Stimulated activated CD4-positive, alpha-beta T cell treated with anti-CD3 and anti-CD28 coated beads, TNF-alpha, amount 100 ng/mL, for 1 hour (primary cell): ENCODE measurements at places on chromosomes 6 and 20.

DNA sequence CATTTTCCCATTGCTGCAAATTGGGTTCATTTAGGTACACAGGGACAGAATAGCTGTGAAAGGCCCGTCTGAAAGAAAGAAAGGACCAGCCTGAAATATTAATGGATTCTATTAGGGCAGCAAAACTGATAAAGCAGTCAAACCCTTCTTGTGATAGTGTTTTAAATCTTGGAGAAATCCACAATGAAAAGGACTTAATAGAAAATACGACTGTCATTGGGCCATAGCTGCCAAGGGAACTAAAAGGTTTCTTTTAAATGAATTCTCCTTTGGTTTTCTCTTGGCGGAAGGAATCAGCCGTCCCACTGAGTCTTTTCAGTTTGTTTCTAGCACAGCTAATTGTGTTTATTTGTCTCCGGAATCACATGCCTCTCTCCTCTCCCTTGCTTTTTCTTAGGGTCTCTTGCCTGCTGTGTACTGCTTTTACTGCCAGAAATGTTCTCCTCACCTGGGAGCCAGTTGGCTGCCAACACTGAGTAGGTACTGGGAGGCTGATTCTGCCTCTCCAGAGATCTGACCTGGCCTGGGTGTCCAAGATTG is 11.3 kb downstream of the PAQR8 start:
- no peak for DNase-seq

DNA sequence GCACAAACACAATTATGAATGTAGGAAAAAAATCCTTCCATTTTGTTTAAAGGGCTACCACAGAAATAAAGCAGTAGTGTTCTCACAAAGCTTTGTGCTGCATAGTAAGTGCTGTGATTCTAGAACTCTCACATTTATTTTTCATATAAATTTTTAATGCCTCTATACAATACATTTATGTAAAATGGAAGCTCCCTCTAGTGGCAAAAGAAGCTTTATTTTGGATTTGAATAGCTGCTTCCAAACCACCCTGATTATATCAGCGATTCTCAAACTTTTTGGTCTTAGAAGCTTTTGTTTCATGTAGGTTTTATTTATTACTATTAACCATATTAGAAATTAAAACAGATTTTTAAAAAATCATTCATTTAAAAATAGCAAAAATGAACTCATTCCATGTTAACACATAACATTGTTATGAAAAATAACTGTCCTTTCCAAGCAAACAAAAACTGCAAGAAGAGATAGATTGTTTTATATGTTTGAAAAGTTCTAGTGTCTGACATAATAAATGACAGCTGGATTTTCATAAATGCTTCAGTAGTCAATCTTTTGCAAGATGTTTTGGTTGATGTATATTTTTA is 38.4 kb downstream of the HS3ST5 start:
- DNase-seq, result no peak

DNA sequence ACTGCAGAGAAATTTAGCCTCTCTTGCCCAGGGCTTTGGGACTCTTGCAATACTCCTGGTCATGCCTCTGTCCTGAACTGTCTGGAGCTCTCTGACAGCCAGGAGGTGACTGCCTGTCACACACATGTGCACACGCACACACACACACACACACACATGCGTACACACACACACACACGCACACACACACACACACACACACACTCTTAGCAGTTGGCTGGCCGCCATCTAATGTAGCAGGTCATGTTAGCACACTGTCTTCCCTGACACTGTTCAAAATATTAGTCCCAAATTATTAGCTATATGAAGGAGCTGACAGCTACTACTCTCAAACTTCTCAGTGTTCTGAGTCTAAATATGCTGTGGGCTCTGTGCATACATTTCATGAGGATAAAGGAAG is 60.9 kb downstream of the IPCEF1 start:
- no peak for DNase-seq

- no peak for DNase-seq
Observed at GRCh38 chr6:118876198-118876597, 17.8 kb upstream of the ASF1A start.

- DNase-seq, result no peak
Observed at GRCh38 chr6:128131566-128131965, 230.7 kb upstream of the THEMIS start.

DNA sequence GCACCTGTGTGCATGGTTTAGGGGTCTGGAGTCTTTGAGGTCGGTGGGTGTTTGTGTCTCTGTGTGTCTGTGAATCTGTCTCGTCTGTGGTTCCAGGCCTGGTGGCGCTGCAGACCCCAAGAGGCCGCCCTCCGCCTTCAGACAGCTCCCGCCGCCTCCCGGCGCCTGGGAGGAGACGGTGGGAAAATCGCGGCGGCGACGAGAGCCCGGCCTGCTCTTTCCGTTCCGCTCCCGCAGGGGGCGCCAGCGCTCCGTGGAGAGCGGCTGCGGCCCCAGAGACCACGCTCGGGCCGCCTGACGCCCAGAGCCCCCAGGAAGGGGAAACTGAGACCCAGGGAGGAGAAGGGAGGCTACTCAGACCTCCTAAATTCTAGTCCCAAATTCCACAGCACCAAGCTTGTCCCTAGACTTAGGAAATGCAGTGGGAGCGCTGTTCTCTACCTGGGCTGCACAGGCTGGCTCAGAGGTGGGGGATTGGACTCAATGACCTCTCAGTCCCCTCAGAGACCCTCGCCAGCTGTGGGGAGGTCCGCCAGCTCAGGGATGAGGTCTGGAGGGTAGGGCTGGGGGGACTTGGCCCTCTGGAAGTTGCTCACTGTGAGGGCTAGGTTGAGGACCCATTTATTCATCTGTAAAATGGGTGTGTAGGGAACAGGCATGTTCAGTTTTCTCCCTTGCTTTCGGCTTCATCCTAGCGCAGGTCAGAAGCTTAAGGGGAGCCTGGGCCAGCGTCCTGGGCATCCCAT is 36.9 kb upstream of the BLCAP start:
- no peak for DNase-seq

DNA sequence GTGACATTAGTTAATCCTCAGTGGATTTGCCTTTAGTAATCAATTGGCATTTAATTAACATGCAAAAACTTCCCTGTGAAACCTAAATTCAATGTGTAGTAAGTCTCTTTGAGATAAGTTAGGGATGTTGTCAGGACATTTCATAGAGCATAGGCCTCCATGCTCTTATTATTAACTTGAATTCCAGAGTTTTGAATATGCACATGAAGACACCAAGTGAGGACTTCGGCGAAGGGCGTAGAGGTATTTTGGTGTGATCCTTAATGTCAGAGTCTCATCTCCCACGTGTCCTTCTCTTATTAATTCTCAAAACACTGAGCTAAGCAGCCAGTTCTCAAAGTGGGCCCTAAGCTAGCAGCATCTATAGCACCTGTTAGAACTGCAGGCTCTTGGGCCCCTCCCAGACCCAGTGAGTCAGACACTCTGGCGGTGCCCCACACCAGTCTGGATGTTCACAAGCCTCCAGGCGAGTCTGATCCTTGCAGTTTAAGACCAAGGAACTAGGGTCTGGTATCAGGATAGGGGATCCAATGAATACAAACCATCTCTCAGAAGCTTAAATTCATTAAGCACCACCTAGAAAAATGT is 292.1 kb downstream of the QKI start:
- no peak for DNase-seq

DNA sequence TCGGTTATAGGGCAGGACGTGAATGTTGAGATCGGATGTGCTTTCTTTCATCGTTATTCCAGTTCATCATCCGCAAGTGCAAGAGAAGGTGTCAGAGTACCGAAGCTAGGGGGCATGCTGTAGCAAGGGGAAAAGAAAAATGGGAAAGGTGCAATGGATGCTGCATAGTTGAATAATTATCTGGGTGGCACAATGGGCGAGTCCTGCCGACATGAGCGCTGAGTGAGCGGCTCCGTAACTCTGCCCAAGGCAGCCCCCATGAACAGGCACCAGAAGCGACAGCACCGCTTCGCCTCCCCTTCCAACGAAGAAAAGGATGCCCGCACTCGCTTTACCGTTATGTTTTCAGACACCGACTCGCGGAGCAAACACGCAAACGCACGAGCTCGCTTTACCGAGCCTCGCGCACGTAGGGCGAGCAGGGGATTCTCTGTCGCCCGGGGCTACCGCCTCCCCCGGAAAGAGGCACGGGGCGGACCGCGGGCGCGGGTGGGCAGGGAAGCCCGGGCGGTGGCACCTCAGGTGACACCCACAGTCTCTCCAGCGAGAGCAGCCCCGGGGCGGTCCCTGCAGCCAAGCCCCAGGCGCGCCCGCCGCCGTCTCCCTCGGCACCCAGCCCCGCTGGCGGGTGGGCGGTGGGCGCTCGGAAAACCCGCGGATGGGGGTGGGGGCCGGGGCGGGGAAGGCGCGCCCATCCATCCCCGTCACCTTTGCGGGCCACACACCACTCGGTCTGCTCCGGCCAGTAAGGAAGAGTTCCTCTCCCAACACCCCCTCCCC is 654 bp downstream of the WASF1 start:
- DNase-seq, result peak; percentile 25

GRCh38 chr6:71028877-71029252 is 72.0 kb upstream of the B3GAT2 start:
- no peak for DNase-seq

GRCh38 chr20:35404614-35405259 is 7.0 kb downstream of the UQCC1 start:
- DNase-seq, result no peak

GRCh38 chr6:82419132-82419581 is 55.5 kb downstream of the TPBG start:
- no peak for DNase-seq

DNA sequence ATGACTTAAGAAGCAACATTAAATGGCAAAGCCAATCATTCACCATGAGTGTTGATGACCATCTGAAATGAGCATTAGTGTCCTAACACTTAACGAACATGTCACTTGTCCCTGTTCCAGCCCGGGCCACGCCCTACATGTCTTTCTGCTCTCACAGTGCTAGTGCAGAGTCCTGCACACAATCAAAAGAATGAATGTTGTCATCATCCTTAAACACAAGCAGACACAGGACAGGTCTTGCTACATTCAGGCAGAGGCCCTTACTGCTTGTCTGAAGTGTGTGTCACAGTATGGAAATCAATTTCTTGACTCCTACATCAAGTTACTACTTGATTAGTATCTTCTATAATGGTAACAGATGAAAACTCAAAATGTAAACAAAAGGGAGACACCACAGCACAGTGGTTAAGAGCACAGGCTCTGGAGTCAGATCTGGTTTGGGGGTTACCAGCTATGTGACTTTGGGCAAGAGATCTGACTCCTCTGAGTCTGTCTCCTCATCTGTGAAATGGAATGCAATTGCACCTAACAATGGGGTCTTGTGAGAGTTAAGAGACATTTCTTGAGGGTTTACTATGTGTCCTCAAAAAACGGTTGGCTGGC is 17.4 kb downstream of the UBE2V1 start:
- no peak for DNase-seq

DNA sequence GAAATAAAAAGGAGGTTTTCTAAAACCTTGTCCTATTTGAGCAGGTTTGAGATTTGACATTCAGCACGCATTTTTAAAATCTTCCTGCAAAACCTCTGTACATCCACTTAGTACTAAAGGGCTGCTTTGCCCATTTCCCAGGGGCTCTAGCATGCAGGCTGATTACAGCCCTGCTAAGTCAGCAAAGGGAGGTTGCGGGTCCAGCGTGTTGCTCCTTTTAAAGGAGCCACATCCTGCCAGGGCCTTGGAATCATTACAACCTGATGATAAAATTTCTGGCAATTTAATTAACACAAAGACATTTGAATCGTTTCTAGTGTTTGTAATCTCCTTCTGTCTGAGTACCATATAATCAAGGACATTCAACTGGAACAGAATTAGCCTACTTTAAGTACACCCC is 455.1 kb upstream of the CITED2 start:
- no peak for DNase-seq

- no peak for DNase-seq
Observed at GRCh38 chr6:45479834-45480751, 102.4 kb upstream of the SUPT3H start.

- no peak for DNase-seq
Observed at GRCh38 chr6:43035495-43036194, 14.2 kb downstream of the RRP36 start.

- DNase-seq, result no peak
Observed at GRCh38 chr6:117328005-117328389, 62.6 kb downstream of the VGLL2 start.

- DNase-seq, result no peak
Observed at GRCh38 chr6:11292594-11293236, 60.2 kb upstream of the NEDD9 start.

DNA sequence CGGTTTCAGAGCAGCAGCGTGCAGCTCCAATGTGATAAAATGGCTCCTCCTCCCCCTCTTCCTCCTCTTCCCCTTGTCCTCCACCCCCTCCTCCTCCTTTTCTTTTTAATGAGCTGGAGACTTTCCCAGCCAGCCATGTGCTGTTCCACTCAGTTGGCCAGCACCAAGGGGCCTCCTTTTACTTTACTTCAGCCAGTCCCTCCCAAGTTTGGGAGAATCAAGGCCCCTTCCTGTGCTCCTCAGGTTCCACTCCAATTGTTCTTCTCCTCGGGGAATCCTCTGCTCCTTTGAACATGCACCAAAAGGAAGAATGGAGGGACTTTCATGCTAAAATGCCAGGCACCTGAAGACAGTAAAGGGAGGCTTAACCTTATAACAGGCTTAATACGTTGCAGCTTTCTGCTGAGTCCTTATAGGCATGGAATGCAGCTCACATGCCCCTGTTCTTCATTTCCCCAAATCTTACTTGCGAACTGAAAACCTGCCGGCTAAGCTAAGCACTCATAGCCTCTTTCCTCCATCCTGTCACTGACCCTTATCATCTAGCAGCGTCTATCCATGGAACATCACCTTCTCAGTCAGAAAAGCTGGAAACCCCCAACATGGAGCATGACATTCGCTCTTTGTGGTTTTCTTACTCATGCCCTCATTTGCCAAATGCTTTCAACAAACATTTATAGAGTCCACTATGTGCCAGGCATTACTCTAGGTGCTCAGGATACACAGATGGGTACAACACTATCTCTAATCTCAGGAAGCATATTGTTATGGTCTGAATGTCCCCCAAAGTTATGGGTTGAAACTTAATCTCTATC is 170.6 kb downstream of the PHACTR1 start:
- no peak for DNase-seq
